ENCODE measurements at places on chromosomes 2 and 18.

- DNase-seq: no peak
Measured at GRCh38 chr2:148253685-148254084, 232.8 kb downstream of the MBD5 start.

DNA sequence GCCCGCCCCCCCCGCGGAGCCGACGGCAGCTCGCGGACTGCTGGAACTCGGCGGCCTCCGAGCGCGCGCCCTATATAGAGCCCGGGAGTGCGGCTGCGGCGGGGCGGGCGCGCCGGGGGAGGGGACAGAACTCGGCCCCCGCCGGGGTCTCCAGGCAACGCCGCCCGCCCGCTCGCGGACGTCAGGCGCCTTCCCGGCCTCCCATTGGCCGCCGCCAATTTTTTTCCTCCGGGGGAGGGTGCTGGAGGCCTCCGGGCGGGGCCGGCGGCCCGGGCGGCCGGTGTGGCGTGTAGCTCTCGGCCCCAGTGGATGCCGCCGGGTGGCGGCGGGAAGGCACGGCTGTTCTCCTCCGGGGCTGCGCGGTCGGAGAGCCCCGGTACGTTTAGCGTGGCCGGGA, at the start of gene ZFP36L2:
TSS of gene ZFP36L2 (minus strand) at position 49 of the 397 bp plus-strand sequence. CDS start 291 bp downstream, outside the sequence.
- DNase-seq: peak; percentile 78

- DNase-seq: no peak
Measured at GRCh38 chr2:199441759-199442158, 16.0 kb downstream of the SATB2 start.

- DNase-seq: no peak
Measured at GRCh38 chr2:43448011-43448821, 147.6 kb downstream of the THADA start.

DNA sequence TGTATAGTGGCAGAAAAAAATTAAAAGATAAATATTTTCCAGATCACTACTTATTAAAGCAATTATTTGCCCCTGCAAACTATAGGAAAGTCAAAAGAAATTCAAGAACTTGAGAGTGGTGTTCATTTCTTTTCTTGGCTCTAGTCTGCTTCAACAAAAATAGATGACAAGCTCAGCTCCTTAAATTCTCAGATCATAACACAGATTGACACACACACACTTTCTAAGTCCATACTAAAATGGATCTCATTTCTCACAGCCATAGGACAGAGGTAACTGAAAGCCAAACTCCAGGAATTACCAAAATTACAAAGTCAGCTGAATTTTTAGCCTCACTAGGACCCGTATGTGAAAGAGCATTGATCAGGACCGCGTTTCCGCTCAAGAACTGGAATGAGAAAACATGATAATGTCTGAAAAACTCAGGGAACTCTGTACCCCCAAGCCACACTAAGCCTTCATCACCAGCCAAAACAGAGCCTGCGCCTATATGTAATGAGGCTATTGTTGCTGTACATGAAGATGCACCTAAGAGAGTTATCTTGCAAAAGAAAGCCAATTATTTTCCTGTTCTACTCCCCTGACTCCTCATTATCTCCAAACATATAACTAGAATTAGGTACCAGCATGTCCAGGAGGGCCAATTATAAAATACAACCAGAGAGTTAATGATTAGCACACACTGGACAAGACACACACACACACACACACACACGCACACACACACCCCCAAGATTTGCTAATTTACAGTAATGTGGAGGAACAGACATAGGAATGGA, 16.5 kb upstream of the EFR3B start:
- DNase-seq: no peak

DNA sequence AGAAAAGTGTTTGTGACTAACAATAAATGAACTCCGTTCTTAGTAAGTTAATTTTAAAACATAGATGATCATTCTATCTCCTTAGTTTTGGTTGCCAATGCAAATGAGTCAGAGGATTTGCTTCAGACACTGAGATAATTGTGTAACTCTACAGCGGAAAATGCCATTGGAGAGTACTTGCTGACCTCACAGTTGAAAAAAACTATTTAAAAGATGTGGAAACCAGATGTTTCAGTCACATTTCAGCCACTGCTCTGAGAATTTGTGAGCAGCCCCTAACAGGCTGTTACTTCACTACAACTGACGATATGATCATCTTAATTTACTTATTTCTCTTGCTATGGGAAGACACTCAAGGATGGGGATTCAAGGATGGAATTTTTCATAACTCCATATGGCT, at the start of gene TNFAIP6:
TSS of gene TNFAIP6 (plus strand) at position 234 of the 400 bp plus-strand sequence. CDS start at position 309, 75 bp downstream.
- DNase-seq: no peak

DNA sequence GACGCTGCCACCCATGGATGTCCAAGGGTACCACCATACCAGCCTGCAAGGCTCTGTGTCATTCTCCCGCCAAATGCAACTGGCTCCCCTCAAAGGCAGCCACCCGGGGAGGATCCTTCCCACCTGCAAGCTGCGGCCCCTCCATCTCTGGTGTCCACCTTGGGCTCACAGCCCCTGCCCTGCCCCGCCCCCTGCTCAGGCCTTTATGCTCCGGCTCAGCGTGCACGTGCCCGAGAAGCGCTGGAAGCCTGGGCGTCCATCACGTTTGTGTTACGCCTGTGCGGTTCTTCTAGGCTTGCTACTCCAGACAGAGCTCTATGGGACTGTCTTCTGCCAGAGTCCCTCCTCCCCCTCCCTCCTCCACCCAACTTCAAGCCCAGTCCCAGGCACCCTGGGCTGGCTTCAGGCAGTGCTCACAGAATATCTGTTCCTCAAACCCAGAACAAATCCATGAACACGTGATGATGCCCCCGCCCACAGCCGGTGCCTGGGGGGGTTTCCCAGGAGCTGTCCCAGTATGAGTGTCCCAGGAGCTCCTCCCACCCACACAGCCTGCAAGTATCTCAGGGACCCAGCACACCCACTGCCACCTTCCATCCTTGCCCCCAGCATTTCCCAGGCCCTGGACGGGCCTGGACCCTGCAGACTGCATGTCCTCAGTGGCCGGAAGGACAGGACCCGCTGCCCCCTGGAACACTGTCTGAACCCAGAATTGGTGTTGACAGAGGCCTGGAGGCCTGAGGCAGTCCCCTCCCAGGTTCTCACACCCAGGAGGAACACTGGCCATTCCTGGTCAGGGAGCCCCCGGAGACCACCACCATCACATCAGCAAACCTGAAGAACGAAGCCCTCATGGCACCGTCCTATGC, 30.3 kb downstream of the KIF1A start:
- DNase-seq: no peak

GRCh38 chr2:70381235-70381634, 79.4 kb upstream of the FAM136A start:
- DNase-seq: no peak

DNA sequence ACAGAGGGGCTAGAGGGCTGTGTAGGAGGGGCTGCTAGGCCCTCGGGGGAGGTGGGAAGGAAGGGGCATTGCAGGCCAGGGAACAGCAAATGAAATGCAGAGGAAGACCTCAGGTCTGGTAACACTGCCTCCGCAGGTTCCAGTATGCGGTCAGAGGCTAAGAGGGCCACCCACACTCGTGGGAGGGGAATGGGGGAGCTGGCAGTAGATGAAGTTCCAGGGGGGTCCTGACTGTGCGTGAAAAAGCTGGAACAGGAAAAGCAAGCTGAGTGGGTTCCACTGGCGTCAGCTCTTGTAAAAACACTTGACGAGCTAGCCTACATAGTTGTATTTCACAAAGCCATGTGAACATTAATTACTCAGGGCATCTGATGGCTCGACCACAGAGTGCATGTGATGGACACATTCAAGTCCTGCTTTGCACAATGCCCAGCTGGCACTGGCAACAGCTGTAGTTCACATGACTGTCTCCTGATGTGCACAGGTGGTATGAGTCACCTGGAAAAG, 29.0 kb upstream of the PTPN4 start:
- DNase-seq: no peak

DNA sequence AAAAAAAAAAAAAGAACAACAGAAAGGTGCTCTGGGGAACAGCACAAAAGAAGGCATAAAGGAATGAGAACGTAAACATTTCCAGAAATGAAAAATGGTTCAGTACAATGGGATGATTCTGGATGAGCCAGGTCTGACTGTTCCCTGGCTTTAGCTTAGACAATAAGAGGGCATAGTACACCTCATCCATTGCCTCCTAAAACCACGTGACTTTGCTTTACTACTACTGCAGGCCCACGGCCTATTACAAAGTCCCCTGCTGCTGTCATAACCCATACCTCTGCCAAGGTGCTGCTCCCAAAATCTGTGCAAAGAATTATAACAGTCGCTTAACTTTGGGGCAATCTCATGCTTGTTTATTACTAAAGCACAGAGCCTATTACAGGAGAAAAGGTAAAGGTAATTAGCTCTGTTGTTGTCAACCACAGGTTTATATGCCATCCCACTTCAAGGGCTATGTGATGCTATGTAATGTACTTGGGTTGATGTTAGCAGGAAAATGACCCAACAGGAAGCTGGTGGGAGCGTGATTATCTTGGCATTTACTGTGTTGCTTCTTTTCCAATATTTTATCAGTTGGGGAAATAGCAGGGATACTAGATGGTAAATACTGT, 26.8 kb downstream of the STK17B start:
- DNase-seq: no peak

- DNase-seq: no peak
Measured at GRCh38 chr2:174395969-174396630, 570 bp downstream of the SCRN3 start.

DNA sequence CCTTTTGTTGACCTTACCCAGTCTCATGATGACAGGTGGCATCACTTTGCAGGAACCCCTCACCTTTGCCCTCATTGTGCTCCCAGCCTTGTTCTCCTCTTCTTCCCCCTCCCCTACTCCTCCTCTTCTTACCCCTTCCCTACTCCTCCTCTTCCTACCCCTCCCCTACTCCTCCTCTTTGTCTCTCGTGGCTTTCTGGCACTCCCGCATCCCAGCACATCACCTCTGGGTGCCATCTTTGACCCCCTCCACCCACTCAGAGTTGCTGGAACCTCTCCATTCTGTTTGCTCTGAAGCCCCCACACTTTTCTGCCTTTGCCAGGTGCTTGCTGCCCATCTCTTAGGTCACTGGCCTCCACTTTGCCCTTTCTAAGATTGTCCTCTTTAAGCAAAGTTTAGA, 17.1 kb downstream of the UBE2F start:
- DNase-seq: no peak

- DNase-seq: no peak
Measured at GRCh38 chr18:47151439-47151838, 1.1 kb upstream of the HDHD2 start.

- DNase-seq: no peak
Measured at GRCh38 chr2:74186038-74186437, 7.4 kb upstream of the MOB1A start.

GRCh38 chr2:238847419-238847801, 475 bp upstream of the TWIST2 start:
- no peak for DNase-seq

DNA sequence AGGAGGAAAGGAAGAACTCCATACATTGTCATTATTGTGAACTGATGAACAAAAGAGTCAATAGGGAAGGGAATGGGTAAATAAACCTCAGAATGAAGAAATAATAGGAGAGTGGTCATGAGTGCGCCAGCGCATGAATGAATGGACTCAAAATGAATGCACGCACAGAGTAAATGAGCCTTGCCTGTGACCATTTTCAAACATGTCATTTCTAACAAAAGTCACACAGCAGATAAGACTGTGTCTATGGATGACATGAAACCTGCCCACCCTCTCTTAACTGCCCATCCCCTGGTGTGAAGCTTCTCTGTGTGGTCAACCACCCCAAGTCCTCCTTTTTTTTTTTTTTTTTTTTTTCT, 121.1 kb upstream of the TEX51 start:
- DNase-seq: no peak

Data from cortex of kidney (tissue), 1 donor.